WERI-Rb-1 (cell line): ENCODE measurements at places on chromosomes 2 and 18.

GRCh38 chr18:79962311-79962710 lies 2.1 kb upstream of the HSBP1L1 start:
- no peak for DNase-seq

- DNase-seq: no peak
Measured at GRCh38 chr2:197904446-197904845, 100.1 kb downstream of the PLCL1 start.

GRCh38 chr2:54546923-54547720 lies 91.0 kb downstream of the SPTBN1 start:
- no peak for DNase-seq

- DNase-seq: no peak
Measured at GRCh38 chr2:158411748-158412147, 44.8 kb downstream of the CCDC148 start.

GRCh38 chr2:135311268-135311667 lies 219.8 kb downstream of the ZRANB3 start:
- no peak for DNase-seq
